ENCODE measurements at places on chromosomes 16 and 17.
A peak's percentile ranks its signal among the peaks of the same experiment; 100 is the strongest.

DNA sequence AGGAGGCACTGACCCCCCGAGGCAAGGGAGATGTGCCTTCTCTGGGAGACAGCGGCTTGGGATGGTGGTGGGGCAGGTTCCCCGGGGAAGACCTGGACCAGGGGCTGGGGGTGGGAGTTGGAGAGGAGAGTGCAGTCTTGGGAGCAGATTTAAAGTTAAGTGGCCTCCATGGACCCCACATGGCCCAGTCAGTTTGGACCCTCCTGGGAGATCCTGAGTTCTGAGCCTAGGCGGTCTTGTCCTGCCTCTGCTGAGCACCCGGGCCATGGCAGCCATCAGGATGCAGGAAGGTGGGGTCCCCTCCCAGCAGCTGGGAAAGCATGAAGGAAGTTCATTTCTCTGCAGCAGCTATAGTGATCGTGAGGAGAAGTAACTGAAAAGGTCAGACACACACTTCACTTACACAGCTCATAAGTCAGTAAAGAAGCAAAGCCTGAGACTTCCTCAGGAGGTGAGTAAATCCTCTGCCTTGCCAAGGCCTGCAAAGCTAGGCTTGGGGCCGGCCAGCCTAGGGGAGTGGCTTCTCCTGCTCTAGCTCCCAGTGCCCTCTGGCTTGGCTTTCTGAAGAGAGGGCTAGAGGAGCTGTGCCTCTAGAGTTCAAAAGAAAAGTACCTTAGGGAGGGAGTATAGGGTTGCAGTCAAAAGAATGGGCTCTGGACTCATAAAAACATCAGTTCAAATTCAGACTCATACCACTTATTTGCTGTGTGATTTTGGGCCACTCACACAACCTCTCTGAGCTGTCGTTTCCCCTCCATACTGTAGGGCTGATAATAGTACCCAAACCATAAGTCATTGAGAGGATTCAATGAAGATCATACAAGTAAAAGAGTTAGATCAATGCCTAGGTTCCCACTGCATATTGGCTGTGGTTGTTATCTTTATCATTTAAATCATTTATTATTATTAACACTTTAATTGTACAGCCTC is 31.0 kb upstream of the C16orf78 start:
- DNase-seq, result no peak

DNA sequence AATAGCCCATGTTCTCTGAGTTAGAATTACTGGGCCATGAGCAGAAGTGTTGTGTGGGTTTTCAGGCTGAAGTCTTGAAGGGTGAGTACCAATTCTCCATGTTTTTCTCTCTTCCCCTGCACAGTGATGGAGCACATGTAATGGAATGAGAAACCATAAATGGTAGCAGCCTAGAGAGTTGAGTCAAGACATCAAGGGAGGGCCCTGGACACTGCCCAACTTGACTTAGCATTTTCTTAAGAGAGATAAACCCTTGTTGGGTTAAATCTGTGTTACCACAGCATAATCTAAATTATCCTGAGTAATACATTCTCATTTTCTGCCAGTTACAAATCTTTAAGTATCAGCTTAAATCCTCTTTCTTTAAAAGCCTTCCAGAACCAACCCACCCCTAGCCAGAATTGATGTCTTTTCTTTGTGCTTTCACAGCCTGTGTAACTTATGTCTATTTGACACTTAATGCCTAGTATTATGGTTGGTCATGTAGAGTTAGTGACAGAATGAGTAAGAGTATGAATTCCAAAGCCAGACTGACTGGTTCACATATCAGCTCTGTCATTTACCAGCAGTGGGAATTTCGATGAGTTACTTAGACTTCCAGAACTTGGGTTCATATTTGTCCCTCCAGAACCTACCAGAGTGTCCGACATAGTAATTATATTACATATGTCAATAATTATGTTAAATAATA is 27.0 kb upstream of the RGS9 start:
- DNase-seq, result no peak

GRCh38 chr17:75950855-75951554 is 10.2 kb upstream of the FBF1 start:
- DNase-seq, result no peak

GRCh38 chr17:17691468-17692263 is 10.4 kb downstream of the RAI1 start:
- no peak for DNase-seq

- DNase-seq, result no peak
Observed at GRCh38 chr17:73747221-73748002, 103.2 kb upstream of the SDK2 start.

GRCh38 chr17:2057175-2057759 is 2.4 kb downstream of the HIC1 start:
- no peak for DNase-seq

DNA sequence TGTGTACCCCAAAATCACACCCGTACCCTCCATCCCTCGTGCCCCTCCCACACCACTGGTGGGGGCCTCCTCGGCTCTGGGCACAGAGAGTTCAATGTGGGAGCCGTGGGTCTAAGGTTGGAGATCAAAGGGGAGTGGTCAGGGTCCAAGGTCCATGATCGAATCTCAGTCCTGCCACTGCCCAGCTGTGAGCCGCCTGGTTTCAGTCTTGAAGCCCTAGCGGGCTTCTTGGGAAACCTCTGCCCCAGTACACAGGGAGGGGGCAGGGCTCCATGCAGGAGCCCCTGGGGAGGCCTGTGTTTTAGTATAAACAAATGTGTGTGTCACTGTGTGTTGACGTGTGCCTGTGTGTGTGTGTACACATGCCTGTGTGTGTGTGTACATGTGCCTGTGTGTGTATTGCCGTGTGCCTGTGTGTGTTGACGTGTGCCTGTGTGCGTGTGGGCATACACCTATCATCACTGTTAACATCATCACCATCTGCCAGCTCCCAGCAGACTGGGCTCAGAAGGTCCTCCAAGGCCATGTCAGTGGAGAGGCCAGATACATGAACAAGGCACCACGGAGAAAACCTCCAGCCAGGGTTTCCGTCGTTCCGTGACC is 26.5 kb upstream of the ZNF469 start:
- DNase-seq, result no peak

DNA sequence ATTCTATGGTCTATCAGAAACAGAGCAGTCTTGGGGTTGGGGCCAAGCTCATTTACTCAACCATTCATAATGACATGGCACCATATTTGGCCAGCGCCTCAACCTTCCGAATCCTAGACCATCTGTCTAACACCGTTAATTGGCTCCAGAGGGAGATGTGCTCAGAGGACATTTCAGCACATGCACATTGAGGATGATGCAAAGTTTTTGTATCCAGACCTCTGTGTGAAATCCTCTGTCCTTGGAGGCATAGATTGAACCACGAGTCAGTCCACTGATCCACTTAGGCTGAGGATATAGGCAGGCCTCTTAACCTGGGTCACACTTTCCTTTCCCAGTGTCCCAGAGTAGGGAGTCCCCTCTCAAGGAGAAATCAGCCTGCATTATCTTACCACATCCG is 85.5 kb downstream of the SHISA6 start:
- DNase-seq, result no peak

DNA sequence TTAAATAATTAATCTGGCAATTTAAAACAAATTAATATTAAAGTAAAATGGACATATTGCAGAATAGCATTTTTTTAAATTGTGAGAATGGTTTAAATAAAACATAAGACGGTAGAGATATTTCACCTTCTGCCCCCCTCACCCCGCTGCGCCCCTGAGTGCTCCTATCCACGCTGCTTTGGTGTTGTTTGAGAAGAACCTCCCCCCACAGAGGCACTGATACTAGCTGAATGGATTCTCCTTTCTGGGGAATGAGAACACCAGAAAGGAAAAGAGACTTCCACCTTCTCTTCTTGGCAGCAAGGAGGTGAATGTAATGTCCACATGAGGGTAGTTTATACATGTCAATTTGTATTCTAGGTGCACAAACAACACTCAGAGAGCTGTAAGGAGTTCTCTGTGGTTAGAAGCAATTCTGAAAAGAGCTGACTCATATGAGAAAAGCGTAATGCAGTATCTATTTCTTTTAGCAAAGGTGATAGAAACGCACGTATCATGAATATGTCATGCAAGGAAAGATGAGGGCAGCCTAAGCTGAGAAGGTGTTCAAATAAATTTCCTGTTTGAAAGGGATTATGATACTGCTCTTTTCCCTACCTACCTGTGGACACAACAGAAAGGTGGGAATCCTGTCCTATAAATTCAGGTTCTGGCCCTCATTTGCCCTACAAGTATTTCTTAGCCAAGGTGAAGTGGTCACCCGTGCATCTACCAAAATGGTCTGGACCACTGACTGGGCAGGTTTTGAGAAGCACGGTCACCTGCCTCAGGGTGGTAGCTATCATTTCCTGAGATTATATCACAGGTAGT is 126.9 kb downstream of the PARN start:
- DNase-seq, result no peak

DNA sequence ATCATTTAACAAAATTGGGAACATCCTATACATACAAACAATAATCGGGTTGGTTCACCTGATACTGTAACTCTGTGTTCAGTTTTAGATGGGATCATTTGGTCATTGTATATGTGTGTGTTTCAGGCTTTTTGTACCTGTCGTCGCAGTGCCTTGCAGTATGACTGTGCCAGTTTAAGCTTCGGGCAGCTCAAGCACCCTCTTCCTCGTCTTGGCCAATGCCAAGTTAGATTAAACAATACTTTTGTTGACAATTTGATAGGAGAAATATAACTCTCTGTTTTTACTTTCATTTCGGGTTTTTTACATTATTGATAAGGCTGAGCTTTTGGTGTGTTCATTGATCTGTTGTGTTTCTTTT is 37.0 kb upstream of the ARHGAP17 start:
- no peak for DNase-seq

- no peak for DNase-seq
Observed at GRCh38 chr17:72204742-72205141, 83.9 kb downstream of the SOX9 start.

DNA sequence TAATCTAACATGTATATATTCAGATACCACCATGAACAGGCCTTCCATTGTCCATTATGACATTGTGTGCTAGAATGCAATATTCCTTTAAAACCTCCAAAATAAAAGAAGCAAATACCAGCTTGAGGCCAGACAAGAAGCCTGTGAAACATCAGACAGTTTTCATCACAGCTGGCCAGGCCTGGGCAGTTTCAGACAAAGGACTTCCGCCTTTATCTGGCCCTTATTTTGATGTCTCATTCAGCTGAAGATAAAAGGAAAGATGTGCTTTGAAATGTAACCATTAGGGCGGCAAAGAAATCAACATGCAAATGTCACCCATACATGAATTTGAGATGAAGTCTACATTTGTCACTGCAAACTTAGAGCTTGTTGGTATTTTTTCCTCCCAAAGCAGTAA is 737.5 kb downstream of the KCNJ2 start:
- DNase-seq, result no peak

GRCh38 chr17:72110231-72110941 is 10.4 kb upstream of the SOX9 start:
- no peak for DNase-seq

- no peak for DNase-seq
Observed at GRCh38 chr16:56102183-56102686, 89.1 kb upstream of the GNAO1 start.

DNA sequence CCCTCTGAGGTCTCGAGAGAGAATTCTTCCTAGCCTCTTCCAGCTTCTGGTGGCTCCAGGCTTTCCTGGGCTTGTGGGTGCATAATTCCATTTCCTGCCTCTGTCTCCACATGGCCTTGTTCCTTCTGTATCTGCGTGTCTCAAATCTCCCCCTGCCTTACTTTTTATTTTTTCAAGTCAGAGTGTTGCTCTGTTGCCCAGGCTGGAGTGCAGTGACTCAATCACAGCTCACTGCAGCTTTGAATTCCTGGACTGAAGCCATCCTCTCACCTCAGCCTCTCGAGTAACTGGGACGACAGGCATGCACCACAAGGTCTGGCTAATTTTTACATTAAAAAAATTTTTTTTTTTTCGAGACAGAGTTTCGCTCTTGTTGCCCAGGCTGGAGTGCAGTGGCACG is 120.6 kb downstream of the SHISA9 start:
- no peak for DNase-seq

- peak; percentile 46 for DNase-seq
Observed at GRCh38 chr17:74176546-74177001, 26.9 kb upstream of the RPL38 start.

DNA sequence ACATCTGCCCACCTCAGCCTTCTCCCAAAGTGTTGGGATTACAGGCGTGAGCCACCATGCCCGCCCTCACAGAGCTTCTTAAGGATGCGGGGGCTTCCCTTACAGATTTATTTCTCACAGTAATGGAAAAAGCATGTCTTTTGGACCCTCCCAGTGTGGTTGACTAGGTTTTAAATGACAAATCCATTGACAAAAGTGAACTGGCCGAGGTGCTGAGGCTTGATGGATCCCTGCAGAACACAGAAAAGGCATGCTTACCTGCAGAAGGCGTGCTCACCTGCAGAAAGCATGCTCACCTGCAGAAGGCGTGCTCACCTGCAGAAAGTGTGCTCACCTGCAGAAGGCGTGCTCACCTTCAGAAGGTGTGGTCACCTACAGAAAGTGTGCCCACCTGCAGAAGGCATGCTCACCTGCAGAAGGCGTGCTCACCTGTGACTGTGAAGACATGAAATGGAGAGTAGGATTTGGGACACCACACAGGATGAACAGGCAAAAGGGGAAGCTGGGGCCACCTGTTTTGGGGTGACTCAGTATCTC is 15.1 kb upstream of the BBS2 start:
- DNase-seq, result no peak

GRCh38 chr16:84927621-84928591 is 83.4 kb downstream of the ZDHHC7 start:
- DNase-seq, result no peak

DNA sequence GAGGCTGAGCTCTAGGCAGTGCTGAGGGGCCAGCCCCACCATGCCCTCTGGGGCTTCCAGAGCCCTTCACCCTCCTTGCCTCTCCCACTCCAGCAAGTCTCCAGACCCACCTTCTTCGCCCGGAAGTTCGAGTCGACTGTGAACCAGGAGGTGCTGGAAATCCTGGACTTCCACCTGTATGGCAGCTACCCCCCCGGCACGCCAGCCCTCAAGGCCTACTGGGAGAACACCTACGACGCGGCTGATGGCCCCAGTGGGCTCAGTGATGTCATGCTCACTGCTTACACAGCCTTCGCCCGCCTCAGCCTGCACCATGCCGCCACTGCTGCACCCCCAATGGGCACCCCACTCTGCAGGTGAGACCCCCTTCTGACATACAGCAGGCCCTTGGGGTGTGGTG is 10.5 kb downstream of the XYLT2 start:
- DNase-seq, result no peak

- no peak for DNase-seq
Observed at GRCh38 chr17:64412944-64413381, 22.3 kb upstream of the PECAM1 start.

DNA sequence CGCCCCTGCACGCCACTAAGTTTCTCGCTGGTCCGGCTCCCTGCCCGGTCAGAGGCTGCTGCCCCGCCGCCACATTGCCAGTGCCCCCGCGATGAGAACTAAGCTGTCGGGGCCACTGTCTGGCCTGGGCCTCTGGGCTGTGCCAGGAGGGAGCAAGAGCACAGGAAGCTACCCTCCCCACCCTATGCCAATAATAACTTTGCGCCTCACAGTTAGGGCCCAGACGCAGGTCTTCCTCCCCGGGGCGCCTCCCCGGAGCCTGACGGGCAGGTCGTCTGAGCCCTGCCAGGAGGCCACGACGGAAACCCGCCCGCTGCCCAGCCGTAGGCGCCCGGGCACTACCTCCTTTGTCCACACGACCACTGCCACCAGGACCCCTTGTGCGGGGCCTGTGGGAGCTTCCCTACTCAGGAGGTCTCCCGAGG is 1.5 kb downstream of the ZFPM1 start:
- no peak for DNase-seq

GRCh38 chr16:77469634-77470033 is 34.8 kb upstream of the ADAMTS18 start:
- DNase-seq, result no peak
